ENCODE measurements at places on chromosomes 3 and 15.

- DNase-seq = no peak
Measured at GRCh38 chr15:72911626-72912025, 128.1 kb upstream of the ADPGK start.

GRCh38 chr15:70533931-70534742 is 229.2 kb downstream of the UACA start:
- DNase-seq = no peak

DNA sequence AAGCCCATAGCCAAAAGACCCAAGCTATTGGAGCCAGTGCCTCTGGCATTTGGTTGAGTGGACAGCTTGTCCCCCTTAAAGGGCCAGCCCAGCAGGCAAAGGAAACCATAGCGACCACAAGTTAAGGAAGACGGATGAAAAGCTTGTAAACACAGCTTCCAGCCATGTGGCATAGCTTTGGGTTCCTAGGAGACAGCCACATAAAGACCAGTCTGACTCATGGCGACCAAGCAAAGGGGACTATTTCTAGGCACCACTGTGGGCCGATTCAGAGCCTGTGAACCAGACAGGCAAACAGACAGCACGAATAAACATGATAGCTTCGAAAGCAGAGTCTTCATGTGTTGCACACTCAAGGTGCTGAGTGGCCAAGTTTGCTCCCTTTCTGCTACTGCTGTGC is 30.5 kb upstream of the SRGAP3 start:
- no peak for DNase-seq

- no peak for DNase-seq
Measured at GRCh38 chr15:58929891-58930416, 3.5 kb downstream of the SLTM start.

DNA sequence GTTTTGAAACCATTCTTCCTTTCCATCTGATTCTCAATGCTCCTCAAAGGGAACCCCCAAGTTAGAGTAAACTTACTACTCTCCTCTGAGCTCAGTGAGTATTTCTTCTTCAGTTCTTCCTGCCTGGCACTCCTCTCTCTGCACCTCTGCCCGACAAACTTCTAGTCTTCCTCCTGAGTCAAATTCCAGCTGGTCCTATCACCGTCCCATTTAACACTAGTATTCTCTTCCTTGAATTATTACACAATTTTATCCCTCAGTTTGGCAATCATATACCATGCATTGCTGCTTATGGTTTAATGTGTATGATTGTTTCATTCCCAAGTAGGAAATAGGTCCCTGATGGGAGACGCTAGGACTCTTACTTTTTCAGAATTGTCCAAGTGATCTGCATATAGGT is 279.7 kb downstream of the MECOM start:
- DNase-seq = no peak

DNA sequence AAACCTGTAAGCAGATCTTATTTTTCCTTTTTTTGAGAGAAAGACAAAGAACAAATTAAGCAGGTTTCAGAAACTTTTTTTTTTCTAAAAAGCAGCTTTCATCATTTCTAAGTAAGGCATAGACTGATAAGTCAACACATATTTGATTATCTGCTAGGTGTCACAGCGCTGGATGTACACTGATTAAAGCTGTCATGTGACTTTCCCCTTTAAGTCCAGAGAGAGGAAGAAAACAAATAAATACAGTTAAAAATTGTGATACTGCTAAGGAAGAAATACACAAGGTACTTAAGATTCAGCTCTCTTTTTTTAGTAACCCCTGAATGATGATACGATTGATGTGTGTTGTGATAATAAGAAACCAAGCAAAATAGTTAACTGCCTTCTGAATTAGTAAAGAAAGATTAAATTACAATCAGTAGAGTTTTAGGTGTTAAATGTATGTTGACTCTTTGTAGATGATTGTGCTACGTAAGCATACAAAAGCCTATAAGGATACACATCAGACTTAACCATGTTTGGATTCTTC is 2.8 kb downstream of the GLCE start:
- DNase-seq = no peak

GRCh38 chr3:45468326-45468725 is 80.0 kb downstream of the LARS2 start:
- DNase-seq = no peak

GRCh38 chr3:86563400-86563970 is 427.5 kb downstream of the VGLL3 start:
- DNase-seq = no peak

DNA sequence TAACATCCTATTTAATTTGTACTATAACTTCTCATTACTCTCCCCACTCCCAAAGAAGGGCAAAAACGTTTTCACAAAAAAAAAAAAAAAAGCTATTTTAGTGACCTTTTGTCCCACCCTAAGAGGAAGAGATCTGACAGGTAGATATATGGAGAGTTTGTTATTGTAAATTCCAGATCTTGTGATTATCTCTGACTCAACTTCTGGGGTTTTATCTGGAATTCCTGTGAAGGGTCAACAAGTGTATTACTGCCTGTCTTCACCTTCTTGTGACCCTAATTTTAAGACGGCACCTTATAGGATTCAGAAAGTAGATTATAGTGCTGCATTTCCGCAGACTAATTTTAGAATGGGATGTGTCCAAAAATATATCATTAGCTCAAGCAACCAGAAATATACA is 205.9 kb upstream of the CDIN1 start:
- DNase-seq = no peak
